CD4-positive, alpha-beta T cell treated with Interleukin-12 subunit alpha and Interleukin-12 subunit beta, for 1 hour (primary cell): ENCODE measurements at places on chromosomes 12 and 14.

DNA sequence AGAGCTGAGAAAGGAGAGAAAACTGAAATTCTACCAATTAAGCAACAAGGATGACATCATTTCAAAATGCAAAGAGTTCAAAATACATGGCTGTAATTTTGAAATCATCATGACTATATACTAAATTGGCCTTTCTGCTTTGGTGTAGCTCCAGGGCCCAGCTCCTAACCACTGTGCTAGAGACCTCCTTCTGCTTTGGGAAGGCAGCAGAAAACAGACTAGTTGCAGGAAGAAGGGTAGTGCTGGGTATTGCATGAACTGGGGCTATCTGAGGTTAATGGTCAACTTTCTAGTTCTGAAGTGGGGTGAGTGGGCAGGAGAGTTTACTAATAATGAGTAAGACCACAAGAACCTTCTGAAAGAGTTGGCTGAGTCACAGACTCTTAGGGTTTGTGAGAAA is 66.2 kb downstream of the PTGER2 start:
- DNase-seq = no peak

GRCh38 chr12:114500775-114501473 is 95.0 kb upstream of the TBX5 start:
- DNase-seq = no peak

DNA sequence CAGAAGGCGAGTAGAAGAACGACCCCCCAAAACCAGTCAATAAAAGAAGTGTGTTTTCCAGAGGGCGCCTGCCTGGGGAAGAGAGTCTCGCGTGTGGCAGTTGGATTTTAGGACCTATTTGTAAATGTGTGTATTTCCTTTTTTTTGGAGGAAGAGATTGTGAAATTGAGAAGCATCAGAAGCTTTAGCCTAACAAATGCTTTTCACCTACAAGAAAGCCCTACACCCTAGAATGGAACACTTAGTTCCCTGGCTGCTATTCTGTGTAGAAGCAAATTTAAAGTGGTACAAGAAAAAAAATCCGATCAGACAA is 1.3 kb downstream of the RCOR1 start:
- DNase-seq = no peak

- DNase-seq = no peak
These were observed 25.1 kb downstream of the RBMS2 start for GRCh38 chr12:56546680-56547079.

- DNase-seq = no peak
These were observed at the start of gene HSPB8 for GRCh38 chr12:119178544-119179334. TSS of gene HSPB8 (plus strand) at chr12:119178931. CDS start at chr12:119179313, 382 bp downstream.

GRCh38 chr12:113914806-113915205 is 51.3 kb downstream of the RBM19 start:
- no peak for DNase-seq

DNA sequence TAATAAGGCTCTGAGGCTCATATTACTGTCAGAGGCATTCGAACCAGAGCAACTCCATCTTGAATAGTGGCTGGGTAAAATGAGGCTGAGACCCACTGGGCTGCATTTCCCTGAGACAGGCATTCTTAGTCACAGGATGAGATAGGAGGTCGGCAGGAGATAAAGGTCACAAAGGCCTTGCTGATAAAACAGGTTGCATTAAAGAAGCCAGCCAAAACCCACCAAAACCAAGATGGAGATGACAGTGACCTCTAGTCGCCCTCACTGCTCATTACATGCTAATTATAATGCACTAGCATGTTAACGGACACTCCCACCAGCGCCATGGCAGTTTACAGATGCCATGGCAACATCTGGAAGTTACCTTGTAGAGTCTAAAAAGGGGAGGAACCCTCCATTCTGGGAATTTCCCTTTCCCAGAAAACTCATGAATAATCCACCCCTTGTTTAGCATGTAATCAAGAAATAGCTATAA is 18.1 kb upstream of the PRICKLE1 start:
- no peak for DNase-seq

DNA sequence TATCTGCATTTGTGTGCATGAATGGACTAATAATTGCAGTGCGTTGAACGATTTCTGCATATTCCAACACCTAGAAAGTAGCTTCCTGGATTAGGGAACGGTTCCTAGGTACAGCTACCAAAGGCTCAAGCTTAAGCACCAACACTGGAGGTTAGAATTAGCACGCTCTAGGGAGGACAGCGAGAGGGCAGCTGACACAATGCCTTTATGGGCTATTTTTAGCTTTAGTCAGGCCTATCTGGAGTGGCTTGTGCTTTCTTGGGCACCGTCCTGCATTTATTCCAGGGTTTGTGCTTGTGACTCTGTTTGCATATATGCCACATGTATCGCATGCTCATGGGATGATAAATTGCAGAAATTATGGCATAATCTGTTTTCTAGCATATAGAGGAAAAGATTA is 13.7 kb downstream of the ETV6 start:
- DNase-seq = no peak

GRCh38 chr14:100529561-100530031 is 57.6 kb downstream of the BEGAIN start:
- no peak for DNase-seq

DNA sequence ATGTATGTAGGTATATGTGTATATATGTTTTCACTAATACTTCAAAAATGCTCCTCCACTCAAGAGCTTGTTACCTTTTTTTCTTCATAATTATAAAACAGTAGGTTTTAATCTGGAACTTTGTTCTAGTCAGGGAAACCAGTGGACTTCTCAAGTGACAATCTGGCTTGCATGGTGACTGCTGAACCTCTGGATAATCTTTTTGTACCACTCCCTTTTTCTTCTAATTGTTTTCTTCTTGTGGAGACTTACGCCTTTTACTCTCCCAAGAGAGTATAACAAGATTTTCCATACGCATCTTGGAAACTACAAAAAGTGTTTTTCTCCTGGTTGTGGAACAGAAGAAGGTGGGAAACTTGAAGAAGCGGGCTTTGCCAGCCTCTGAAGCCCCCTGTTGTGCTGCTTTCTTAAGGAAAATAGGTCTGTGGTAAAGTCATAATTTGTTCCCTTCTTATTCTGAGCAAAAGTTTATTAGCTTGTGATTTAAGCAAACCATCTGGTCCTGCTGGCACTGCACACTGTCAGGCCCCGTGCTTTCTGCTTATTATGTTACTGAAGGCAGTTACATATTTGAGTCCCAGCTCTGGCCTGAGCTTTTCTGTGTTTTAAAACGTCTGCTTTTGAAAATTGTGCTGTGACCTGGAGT is 291.8 kb downstream of the ERC1 start:
- DNase-seq = no peak

GRCh38 chr12:124097701-124098100 is 124.7 kb downstream of the ZNF664 start:
- DNase-seq = no peak

DNA sequence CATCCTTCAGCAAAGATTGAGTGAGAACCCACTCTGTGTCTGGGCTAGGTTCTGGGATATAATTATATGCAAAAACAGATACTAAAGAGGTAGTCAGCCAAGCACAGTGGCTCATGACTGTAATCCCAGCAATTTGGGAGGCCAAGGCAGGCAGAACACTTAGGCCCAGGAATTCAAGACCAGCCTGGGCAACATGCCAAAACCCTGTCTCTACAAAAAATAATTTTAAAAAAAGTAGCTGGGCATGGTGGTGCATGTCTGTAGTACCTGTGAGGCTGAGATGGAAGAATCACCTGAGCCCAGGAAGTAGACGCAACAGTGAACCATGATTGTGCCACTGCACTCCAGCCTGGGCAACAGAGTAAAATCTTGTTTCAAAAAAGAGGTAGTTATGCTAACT is 237.5 kb upstream of the HMGA2 start:
- DNase-seq = no peak

GRCh38 chr12:99042226-99042625 is 397.1 kb downstream of the APAF1 start:
- DNase-seq = no peak

DNA sequence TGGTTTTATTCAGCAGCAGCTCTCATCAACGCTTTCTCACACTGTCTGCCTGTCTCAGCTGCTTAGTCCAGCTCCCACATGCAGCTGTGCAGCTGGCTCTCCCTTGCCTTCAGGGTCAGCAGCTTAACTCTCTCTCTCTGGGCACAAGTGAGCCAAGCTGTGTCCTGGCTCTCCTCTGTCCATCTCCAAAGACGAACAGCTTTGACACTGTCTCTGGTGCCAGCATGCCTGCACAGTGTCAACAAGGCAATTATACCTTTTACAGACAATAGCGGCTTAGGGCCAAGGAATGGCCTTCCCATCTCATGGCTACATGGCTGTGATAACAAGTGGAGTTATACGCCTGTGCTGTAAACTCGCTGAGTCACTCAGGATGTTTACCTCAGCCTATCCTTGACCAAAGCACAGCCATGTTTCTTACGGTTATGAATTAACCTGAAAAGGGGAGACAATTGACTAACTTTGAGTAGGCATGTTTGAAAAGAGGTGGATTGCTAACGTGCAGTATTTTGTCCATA is 38.4 kb upstream of the MANSC4 start:
- DNase-seq = no peak

DNA sequence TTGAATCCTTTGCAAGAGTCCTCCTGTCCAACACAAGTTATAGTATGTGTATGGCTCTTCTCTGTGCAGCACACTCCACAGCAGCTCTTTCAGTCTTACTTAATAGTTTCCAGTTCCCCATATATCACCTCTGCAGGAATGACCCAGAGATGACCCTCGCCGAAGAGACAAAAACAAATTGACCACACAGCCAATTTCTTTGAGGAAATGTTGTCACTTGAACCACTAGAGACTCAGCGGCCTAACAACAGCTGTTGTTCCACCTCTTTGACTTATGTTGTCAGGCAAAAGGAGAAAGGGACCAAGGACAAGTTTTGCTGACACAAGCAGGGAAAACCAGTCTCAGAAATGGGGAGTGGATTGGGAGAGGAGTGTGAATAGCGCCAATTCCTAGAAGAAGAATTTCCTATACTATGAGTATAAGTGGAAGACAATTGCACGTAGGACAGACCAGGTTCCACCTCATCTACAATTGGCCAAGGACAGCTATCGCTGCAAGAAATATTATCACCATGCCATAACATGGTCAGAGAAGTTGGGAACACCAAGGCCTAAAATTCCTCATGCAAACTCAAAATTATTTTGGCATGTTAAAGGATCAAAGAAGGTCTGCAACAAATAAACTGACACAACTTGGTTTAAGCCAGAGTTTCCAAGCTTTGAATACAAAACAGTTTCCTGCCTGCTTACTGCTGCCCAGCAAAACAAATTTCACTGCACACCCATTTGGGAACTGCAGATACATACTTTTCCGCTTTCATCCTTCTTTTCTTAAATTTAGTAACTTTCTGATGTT is 41.7 kb upstream of the ITPR2 start:
- no peak for DNase-seq

- no peak for DNase-seq
These were observed 11.3 kb downstream of the MED13L start for GRCh38 chr12:116266168-116266601.

DNA sequence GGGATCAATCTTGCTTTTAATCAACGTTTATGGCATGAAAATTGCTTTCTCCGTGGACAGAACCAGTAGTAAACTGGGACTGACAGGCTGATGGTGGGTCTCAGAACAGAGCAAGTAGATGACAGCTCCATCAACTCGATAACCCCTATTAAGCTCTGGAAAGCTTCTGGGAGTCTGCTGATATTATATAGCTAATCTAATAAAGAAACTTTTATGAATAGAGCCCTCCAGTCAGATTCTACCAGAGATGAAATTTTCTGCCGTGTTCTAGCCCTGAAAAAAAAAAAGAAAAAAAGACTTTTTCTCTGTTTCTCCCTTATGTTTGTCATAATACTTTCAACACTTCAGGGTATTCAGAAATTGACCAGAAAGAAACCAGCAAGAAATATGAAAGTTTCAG is 171.6 kb downstream of the APAF1 start:
- DNase-seq = no peak

GRCh38 chr14:35342489-35343010 is 50.4 kb downstream of the PSMA6 start:
- no peak for DNase-seq

DNA sequence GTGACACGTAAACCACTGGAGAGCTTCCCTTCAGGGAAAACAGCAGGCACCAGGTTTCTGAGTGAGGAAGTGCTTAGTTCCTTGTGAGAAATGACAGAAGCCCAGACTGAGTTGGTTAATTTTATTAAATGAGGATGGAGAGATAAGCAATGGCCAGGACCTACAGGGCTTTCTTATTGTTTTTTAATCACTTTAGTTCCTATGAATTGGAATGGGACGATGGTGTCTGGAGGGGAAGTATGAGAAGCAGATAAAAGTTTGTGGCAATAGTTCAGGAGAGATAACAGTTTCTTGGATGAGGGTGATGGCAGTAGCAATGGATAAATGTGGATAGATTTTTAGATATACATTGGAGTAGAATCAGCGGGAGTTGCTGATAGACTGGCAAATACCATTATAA is 86.5 kb upstream of the PTPRR start:
- DNase-seq = no peak

GRCh38 chr12:77213319-77213718 is 147.9 kb upstream of the E2F7 start:
- DNase-seq = no peak

GRCh38 chr12:14841761-14842160 is 1.6 kb downstream of the ART4 start:
- no peak for DNase-seq

GRCh38 chr14:90500665-90501370 is 104.0 kb downstream of the CALM1 start:
- no peak for DNase-seq

- DNase-seq = no peak
These were observed 19.9 kb upstream of the CEP170B start for GRCh38 chr14:104845033-104845666.

- no peak for DNase-seq
These were observed 125.4 kb downstream of the LRIG3 start for GRCh38 chr12:58794859-58795258.

- DNase-seq = no peak
These were observed 21.8 kb downstream of the VASH1 start for GRCh38 chr14:76782885-76783566.

- DNase-seq = no peak
These were observed 10.9 kb downstream of the CLIP1 start for GRCh38 chr12:122411537-122411936.

- DNase-seq = no peak
These were observed 4.9 kb upstream of the ATP23 start for GRCh38 chr12:57936513-57936883.

GRCh38 chr14:57748279-57748678 is 117.6 kb downstream of the SLC35F4 start:
- no peak for DNase-seq

DNA sequence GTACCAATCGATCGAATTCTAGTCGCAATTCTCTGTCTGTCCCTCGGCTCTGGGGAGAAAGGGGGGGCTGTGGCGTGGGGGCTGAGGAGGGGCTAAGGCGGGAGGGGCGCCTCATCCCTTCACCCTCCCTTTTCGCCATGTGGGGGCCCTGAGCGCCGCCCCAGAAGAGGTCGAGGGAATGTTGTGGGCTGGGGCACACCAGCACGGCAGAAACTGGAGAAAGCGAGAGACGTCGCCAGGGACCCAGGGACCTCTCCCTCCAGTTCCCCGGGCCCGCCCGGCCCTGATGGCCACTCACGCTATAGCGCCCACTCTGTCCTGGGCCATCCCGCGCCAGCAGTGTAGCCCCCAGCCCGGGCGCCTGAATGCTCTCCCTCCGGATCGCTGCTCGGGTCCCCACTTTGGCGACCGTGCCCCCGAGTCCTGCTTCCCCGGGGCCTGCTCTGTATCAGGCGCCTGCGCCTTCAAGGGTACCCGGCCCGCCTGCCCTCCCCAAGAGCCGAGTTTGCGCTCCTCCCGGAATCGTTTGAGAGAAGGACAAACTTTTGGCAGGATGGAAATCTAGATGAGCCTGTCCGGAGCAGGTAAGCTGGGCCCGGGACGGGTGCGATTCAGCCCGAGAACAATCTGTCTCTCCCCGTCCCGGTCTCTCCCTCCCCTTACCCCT is 62.6 kb downstream of the SMUG1 start:
- DNase-seq = no peak
